Adrenal gland (tissue), 19 donors: ENCODE measurements at places on chromosomes 3 and 15. TPM values are rescaled to one million over a fixed set of nuclear protein-coding genes. Genes with fewer than 3 reads are reported as not detected.

GRCh38 chr15:72397796-72398588, at the start of gene TMEM202:
TMEM202 (plus strand) TSS chr15:72398305; CDS start chr15:72398327, 22 bp downstream.
- no peaks in the 10 kb centered on the region for H3K27me3 ChIP-seq
- no peak for DNase-seq
- no peak within 1 kb of the TSS for H3K4me3 ChIP-seq
- no peaks in the 10 kb centered on the region for H3K36me3 ChIP-seq
- H3K4me1 ChIP-seq, result no peaks in the 10 kb centered on the region

- H3K27ac ChIP-seq, result no peak overlapping the region
- H3K4me3 ChIP-seq, result no peak overlapping the region
- DNase-seq, result no peak
- H3K36me3 ChIP-seq, result no peaks in the 10 kb centered on the region
- H3K27me3 ChIP-seq, result no peaks in the 10 kb centered on the region
- no peaks in the 10 kb centered on the region for H3K4me1 ChIP-seq
These were observed 37.4 kb downstream of the ADCY5 start for GRCh38 chr3:123411340-123412040.

GRCh38 chr3:65785065-65785645, 253.6 kb downstream of the MAGI1 start:
- no peak overlapping the region for H3K27ac ChIP-seq
- H3K4me1 ChIP-seq, result no peaks in the 10 kb centered on the region
- no peaks in the 10 kb centered on the region for H3K27me3 ChIP-seq

DNA sequence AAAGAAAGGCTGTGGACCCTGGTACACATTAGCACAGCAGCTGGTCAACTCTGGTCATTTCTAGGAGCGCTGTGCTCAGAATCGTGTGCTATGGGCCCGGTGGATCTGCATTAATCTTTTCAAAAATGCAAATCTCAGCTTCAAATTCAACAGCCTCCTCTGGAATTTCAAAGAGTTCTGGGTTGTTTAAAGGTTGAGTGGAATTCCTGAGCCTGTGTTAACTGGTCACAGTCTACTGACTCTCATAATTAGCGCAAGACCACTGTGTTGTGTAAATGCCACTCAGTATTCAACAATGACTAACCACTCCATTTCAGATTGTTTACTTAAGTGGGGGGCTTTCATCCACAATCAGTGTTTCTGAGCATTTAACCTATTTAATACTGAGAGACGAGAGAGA, 2.7 kb upstream of the ARNT2 start:
- H3K4me1 ChIP-seq, result no peaks in the 10 kb centered on the region
- H3K27me3 ChIP-seq, result no peaks in the 10 kb centered on the region
- H3K27ac ChIP-seq, result no peak overlapping the region
- no peak overlapping the region for H3K4me3 ChIP-seq
- DNase-seq, result no peak

GRCh38 chr3:45618081-45618509, 23.5 kb downstream of the LIMD1 start:
- DNase-seq, result no peak
- H3K27ac ChIP-seq, result no peak overlapping the region
- no peak overlapping the region for H3K4me3 ChIP-seq
- H3K27me3 ChIP-seq, result no peaks in the 10 kb centered on the region
- H3K4me1 ChIP-seq, result peaks cover 11% of the 10 kb centered on the region

Gene ROPN1
- not detected for polyA plus RNA-seq

DNA sequence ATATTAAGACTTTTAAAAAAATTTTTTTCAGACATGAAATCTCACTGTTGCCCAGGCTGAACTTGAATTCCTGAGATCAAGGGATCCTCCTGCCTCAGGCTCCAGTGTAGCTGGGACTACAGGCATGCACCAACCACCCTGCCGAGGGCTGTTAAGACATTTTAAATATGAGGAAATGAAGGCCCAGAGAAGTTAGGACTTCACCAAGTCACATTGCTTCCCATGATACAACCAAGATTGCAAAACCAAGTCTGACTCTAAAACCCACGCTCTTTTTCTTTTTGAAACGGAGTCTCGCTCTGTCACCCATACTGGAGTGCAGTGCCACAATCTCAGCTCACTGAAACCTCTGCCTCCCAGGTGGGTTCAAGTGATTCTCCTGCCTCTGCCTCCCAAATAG, 28.0 kb downstream of the PTPN9 start:
- no peak overlapping the region for H3K4me3 ChIP-seq
- DNase-seq, result no peak
- H3K27ac ChIP-seq, result no peak overlapping the region

- H3K27ac ChIP-seq, result no peak overlapping the region
- H3K4me3 ChIP-seq, result no peak overlapping the region
- peak; percentile 87 for DNase-seq
- H3K36me3 ChIP-seq, result no peaks in the 10 kb centered on the region
These were observed 40.8 kb downstream of the KAT2B start for GRCh38 chr3:20080956-20081554.

- H3K27me3 ChIP-seq, result no peaks in the 10 kb centered on the region
- no peak for DNase-seq
- H3K27ac ChIP-seq, result no peak overlapping the region
- H3K4me3 ChIP-seq, result no peak overlapping the region
- no peaks in the 10 kb centered on the region for H3K4me1 ChIP-seq
- no peaks in the 10 kb centered on the region for H3K36me3 ChIP-seq
These were observed 108.5 kb downstream of the ASB7 start for GRCh38 chr15:100710744-100711515.

DNA sequence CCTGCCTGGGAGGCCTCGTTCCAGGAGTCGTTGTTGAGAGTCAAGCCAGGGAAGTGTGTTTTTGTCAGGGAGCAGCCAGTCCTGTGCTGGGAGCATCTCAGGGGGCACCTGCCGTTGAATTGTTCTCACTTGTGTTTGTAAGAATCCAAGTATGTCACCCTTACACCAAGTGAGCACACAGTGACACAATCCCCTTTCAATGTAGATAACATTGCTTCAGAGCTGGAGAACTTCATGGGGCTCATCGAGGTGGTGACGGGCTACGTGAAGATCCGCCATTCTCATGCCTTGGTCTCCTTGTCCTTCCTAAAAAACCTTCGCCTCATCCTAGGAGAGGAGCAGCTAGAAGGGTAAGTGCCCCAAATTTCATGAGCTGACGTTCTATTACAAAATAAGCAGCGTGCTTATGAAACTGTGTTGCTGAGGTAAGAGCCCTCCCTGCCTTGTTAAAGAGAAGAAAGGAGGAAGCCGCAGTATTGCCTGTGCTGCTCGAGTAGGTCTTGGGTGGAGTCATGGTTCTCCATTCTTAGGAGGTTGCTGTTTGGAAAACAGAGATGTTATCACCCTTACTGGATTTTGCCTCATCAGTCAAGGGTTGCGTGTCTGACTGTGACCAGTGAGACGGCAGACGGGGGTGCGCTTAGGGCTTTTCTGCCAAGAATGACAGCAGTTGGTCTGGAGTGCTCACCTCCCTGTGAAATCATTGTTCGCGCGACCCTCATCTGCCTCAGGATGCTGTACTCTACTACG, 108.1 kb downstream of the PGPEP1L start:
- H3K27ac ChIP-seq, result no peak overlapping the region
- no peak overlapping the region for H3K4me3 ChIP-seq
- H3K4me1 ChIP-seq, result peaks cover 33% of the 10 kb centered on the region
- H3K36me3 ChIP-seq, result no peaks in the 10 kb centered on the region
- no peaks in the 10 kb centered on the region for H3K27me3 ChIP-seq

- DNase-seq, result no peak
- H3K4me1 ChIP-seq, result peaks cover 5% of the 10 kb centered on the region
- no peak overlapping the region for H3K4me3 ChIP-seq
These were observed 80.4 kb upstream of the LMCD1 start for GRCh38 chr3:8421267-8421666.

DNA sequence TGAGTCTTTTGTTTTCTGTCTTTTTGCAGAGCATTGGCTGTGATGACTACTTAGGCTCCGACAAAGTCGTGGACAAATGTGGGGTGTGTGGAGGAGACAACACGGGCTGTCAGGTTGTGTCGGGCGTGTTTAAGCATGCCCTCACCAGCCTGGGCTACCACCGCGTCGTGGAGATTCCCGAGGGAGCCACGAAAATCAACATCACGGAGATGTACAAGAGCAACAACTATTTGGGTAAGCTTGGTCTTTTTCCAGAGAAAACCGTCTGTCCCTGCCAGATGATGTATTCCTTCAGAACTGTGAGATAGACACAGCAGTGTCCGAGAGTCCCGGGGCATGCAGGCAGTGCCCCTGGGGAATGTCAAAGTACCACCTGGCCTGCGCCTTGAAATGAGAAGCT, 149.9 kb upstream of the NR2E3 start:
- no peaks in the 10 kb centered on the region for H3K27me3 ChIP-seq
- no peaks in the 10 kb centered on the region for H3K4me1 ChIP-seq
- no peak overlapping the region for H3K27ac ChIP-seq

Gene ISL2
- polyA plus RNA-seq, result not detected

Gene SYNM
- polyA plus RNA-seq, result 22.0 TPM

- no peak overlapping the region for H3K27ac ChIP-seq
- no peak for DNase-seq
- no peaks in the 10 kb centered on the region for H3K36me3 ChIP-seq
- no peak overlapping the region for H3K4me3 ChIP-seq
- peaks cover 49% of the 10 kb centered on the region for H3K4me1 ChIP-seq
These were observed 22.5 kb downstream of the RHOA start for GRCh38 chr3:49389297-49389696.

Gene TF
- 12.3 TPM for polyA plus RNA-seq

Gene IRAK2
- 2.3 TPM for polyA plus RNA-seq

DNA sequence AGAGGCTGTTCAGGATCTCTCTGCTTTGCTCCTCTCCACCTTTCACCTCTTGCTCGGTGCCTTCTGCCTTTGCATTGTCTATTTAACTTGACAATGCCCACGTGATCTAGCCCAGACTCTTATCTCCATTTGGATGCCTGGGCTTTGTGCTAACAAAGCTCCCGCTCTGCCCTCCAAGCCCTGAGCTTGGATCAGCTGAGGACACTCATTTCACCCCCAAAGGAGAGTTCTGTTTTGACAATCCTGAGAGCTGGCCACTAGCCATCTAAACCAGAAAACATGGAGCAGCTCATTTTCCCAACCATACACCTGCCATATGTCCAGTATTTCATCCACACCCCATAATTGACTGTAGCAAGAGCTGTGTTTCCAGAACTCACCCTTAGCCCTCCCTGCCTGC, 12.8 kb downstream of the GPR176 start:
- DNase-seq, result no peak
- H3K27me3 ChIP-seq, result no peaks in the 10 kb centered on the region
- H3K27ac ChIP-seq, result no peak overlapping the region

DNA sequence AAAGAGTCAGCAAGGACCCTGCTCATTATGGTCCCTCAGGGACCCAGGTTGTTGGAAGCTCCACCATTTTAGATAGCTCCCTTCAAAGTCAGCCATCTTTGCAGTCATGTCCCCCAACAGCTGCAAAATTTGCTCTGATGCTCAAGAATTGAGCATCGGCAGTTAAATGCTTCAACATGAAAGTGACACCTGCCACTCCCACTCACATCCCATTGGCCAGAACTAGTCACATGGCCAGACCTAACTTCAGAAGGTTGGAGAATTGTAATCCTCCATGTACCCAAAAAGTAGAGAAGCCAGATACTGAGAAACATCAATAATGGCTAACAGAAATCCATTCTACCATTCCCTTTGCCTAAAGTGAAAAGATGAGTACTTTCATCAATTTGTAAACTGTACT, 171.5 kb upstream of the NR2E3 start:
- no peak overlapping the region for H3K27ac ChIP-seq
- H3K4me3 ChIP-seq, result no peak overlapping the region
- H3K27me3 ChIP-seq, result no peaks in the 10 kb centered on the region
- H3K4me1 ChIP-seq, result peaks cover 7% of the 10 kb centered on the region

- no peak for DNase-seq
- H3K4me3 ChIP-seq, result no peak overlapping the region
- peak overlapping the region; percentile 6 for H3K27ac ChIP-seq
- no peaks in the 10 kb centered on the region for H3K27me3 ChIP-seq
- peaks cover 1% of the 10 kb centered on the region for H3K4me1 ChIP-seq
These were observed 37.1 kb downstream of the ADAMTS9 start for GRCh38 chr3:64650715-64651114.
